Activated CD4-positive, alpha-beta T cell treated with anti-CD3 and anti-CD28 coated beads for 36 hours (primary cell): ENCODE measurements at places on chromosomes 6 and 20. TPM values are rescaled to one million over a fixed set of nuclear protein-coding genes. Genes with fewer than 3 reads are reported as not detected.
A peak's percentile ranks its signal among the peaks of the same experiment; 100 is the strongest.

DNA sequence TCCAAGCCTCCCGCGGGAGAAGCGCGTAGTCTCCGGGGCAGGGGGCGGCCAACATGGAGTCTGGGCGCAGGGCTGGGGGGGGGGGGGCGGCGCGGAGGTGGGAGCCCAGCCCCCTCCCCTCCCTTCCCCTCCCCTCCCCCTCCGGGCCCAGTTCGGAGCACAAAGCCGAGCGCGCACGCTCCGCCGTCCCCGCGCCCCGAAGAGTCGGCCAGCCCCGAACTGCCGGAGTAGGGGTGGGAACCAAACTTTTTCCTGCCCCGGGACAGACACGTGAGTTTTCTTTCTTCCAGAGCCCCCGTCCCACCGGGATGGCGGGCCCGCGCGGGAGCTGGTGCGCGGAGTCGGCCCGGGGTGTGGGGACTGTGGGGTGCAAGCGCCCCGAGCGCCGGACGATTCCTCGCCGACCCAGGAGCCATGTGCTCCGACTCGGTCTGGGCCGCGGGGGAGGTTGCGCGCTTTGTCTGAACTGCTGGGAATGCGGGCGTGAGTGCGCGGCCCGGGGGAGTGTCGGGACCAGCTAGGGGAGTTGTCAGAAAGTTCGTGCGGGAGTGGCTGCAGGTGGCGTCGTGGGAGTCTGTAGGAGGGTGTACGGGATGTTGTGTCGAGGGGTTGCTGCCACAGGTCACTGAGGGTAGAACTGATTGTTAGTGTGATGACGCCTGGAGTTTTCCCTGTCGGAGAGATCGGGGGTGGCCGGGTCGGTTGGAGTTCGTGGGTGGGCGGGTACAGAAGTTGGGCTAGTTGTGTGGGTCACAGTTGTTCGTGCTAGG, 1.2 kb downstream of the TGIF2 start:
- DNase-seq, result peak; percentile 70

GRCh38 chr20:62195736-62196135, 12.9 kb downstream of the MTG2 start:
- DNase-seq, result no peak

- DNase-seq, result no peak
These were observed 1.7 kb downstream of the PSMB8 start for GRCh38 chr6:32842021-32842650.

The ME1 gene
- total RNA-seq, result 0.05 TPM

The TRIM10 gene
- 0.16 TPM for total RNA-seq

DNA sequence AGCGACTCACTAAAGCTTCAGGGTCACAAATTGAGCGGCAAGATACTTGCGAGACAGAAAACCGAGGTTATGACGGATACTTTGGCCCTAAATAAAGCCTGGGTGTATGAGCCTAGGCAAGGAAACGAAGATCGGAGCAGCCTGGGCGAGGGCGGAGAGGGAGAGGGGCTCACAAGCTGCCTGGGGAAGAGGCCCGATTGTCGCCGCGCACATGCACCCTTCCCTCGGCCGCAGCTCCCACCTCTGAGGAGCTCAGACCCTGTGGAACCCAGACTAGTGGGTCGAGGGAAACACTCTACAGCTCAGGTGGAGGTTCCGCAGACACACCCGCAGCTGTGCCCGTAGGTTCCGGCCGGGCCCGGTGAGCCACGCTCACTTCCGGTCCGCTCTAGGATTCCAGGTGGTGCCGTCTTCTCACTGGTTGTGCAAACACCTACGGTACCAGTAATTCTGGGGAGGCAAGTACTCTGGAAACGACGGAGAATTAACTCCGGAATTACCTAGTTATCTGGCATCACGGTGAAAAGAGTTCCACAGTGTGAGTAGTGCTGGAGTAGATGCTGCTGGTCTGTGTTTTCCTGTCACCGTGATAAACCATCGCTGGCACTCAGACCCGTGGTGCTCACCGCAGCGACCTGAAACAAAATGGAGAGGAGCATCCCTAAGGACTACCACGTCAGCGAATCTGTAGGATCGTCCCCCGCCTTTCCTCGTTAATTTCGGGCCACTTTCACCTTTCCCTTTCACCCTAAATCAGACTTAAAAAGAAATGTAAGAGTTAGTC, 61.5 kb downstream of the GPX5 start:
- peak; percentile 83 for DNase-seq
